Ecto neural progenitor cell (in vitro differentiated cells): ENCODE measurements at places on chromosomes 13 and 19.
A peak's percentile ranks its signal among the peaks of the same experiment; 100 is the strongest.

GRCh38 chr13:42707586-42707985, 73.8 kb upstream of the FAM216B start:
- DNase-seq, result no peak

DNA sequence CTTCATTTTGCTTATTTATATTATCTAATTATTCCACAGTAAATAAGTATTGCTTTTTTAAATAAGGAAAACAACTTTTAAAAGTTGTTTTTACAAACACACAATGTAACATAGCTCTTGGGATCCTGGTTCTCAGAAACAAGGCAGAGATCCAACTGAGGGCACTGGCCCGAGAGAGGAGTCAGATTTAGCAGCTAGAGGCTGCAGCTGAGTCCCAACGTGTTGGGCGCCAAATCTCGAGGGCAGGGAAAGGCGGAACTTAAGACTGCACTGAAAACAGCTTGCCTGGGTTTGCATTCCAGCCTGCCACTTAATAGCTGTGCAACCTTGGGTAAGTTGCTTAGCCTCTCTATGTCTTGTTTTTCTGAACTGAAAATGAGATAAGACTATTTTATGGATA, 16.4 kb upstream of the WASF3 start:
- no peak for DNase-seq

DNA sequence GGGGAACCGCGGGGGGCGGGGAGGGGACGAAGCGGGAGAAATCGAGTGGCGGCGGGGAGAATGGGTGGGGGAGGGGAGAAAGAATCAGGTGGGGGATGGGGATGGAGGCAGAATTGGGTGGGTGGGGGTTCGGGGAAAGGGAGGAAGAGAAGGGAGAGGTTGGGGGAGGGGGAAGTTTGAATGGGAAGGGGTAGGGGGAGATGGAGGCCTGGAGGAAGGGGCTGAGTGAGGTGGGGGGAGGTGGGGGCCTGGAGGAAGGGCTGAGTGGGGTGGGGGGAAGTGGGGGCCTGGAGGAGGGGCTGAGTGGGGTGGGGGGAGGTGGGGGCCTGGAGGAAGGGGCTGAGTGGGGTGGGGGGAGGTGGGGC, 403 bp upstream of the ADAMTS10 start:
- no peak for DNase-seq

DNA sequence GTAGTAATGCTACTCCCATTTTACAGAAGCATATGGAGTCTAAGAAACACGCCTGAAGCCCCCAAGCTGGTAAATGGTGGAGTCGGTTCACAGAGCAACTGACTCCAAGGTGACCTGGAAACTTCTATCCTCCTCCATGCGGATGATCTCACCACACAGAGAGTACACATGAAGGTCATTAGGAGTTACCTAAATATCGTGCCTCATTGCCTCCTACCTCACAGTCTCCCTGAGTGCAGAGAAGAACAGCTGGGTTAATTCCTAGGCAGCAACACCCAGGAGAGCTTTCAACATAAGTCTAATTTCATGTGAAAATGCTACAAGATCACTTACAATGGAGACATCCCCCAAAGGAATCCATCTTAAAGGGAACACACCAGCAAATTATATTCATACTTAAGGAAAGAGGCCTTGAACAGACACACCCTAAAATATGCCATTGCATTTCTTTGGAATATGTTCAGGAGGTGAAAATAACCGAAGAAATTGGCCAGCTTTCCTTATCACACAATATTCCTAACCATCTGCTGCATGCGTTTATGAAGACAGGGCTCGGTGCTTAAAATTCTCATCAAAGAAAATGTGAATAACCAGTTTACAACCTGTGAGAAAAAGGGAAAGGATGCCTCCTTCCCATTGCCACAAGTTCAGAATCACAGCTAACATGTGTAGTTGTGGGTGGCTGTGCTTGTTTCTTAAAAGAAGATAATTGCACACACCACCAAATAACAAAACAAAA, 203.6 kb upstream of the NBEA start:
- DNase-seq, result no peak

DNA sequence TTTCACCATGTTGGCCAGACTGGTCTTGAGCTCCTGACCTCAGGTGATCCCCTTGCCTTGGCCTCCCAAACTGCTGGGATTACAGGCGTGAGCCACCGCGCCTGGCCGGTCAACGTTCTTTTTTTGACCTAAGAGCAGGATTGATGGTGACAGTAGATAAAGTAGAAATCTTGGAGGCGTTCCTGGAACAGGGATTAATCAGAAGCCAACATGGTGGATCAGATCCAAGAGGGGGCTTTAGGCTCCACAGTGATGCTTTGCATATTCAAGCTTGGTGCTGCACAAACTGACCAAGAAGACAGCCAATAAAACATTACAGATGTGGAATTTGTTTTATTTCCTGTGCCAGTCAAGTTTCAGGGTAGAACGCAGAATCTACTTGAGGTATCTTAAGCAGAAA, 271.2 kb downstream of the FGF9 start:
- DNase-seq, result no peak

DNA sequence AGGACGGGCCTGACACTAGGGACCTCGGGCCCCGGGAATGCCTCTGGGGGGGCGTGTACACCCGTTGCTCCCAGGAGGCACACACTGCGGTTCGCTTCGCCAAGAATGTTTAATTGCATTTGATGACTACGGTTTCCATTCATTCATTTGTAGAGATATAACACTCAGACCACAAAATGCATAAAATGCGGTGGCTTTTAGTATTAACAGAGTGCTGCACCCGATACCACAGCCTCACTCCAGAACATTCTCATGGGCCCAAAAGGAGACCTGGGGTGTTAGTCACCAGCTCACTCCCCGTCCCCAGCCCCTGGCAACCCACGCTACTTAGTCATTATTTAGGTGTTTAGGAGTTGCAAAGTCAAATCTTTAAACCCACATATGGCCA, 21.8 kb downstream of the HCN2 start:
- no peak for DNase-seq

DNA sequence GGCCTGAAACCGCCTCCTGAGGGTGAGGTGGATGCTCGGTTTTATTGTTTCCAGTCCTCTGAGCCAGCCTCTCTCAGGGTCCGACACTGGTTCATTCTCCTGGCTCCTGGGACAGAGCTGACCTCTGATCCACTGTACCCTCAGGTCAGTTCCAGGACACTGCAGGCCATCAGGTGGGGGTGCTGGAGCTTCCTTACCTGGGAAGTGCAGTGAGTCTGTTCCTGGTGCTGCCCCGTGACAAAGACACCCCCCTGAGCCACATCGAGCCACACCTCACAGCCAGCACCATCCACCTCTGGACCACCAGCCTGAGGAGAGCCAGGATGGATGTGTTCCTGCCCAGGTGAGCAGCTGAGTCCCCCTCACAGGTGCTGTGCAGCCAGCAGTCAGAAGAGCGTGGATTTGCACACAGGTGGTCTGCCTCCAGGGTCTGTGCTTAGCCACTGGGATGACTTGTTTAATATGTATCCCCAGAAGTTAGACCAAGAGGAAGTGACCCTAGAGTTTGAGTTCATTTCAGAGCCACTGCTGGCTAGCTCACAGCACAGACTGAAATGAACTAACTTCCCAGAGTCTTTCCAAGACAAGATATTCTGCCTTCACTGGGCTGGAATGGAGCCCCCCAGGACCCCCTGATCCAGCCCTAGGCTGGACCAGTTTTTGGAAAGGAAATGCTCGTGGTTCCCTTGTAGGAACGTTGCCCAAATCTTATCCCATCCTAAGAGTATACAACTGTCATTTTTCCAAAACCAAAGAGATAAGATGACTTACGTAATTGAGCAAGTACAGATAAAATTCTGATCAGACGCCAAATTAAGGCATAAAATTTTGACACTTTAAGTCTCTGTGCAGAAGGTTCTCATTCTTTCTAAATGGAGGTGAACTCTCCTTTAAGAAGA, 8.8 kb downstream of the SERPINE3 start:
- DNase-seq, result no peak

GRCh38 chr19:40599902-40600569, 1.1 kb upstream of the LTBP4 start:
- peak; percentile 50 for DNase-seq

- peak; percentile 70 for DNase-seq
Observed at GRCh38 chr13:52862358-52863206, 14.1 kb upstream of the PCDH8 start.

DNA sequence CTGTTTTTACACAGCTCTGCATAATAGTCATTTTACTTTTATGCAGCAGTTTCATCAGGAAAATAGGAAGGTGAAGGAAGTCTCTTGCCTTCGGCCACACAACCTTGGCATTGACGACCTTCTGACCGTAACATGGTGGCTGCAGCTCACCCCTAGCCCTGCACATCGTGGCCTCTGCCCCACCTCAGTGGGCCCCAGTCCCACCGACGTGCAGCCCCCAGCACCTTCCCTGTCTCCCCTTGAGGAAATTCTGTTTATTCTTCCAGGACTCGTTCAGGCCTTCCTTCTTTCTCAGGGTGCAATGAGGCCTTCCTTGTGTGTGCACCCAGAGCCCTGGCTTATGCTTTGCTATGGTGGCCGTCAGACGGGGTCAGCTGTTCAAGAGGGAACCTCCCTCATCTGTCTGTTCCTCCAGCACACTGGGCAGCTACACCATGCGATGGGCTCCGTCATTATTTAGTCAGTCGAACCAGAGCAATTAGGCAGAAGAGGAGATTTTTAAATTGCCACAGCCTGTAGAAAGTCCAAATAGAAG, 33.3 kb downstream of the TMEM255B start:
- no peak for DNase-seq

GRCh38 chr19:30085394-30085793, 143.4 kb downstream of the URI1 start:
- no peak for DNase-seq

DNA sequence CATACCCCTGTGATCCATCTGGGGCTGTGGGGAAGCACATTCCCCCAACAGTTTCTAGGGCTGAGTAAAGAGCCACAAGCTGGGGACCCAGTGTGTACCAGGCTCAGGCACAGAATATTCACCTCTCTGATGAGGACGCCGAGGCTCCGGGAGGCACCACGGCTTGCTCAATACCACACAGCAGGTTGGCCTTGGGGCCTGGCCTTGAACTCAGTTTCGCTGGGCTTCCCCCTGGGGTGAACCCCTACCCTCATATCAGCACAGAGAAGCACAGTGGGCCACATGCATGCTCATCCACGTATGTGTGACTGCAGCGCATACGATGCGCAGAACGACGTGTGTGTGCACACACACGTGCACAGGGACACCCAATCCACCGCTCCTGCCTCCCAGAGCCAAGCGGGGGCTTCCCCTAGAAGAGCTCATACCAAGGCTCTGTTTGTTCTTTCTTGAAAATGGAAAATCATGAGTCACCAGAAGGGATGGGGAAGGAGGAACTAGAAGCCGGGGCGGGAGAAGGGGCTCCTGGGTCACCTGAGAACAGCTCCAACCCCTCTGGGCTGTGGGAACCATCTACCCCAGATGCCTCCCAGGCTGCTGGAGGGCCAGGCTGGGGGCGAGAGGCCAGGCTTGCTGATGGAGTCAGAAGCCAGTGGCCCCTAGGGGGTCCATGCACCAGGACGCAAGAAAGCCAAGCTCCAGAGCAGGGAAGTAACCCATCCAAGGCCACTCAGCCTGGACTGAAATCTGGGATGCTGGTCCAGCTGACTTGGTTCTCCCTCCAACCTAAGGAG, 4.9 kb upstream of the PDE4C start:
- no peak for DNase-seq
